ENCODE measurements at places on chromosomes 12 and 14.

GRCh38 chr12:121227294-121227693 lies 17.4 kb downstream of the P2RX4 start:
- DNase-seq: no peak

- DNase-seq: peak; percentile 1
Measured at GRCh38 chr12:81874166-81874565, 115.0 kb upstream of the PPFIA2 start.

GRCh38 chr14:95510804-95511203 lies 5.6 kb downstream of the SYNE3 start:
- DNase-seq: no peak

GRCh38 chr14:42222924-42223471 lies 616.3 kb downstream of the LRFN5 start:
- DNase-seq: no peak

DNA sequence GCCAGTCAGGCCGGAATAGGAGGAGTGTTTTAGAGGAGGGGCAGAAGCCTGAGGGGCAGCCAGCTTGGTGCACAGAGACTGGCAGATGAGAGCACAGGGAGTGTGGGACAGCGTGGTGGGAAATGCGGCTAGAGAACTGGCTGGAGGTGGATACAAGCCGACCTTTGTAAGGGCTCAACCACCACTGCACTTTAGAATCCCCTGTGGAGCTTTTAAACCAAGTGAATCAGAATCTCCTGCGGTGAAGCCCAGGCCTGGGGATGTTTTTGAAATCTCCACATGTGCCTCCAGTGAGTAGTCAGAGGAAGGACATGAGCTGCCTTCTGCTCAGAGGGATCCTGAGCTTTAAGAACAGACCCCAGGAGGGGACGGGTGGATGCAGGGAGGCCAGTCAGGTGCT lies 10.9 kb upstream of the PCED1B start:
- no peak for DNase-seq

DNA sequence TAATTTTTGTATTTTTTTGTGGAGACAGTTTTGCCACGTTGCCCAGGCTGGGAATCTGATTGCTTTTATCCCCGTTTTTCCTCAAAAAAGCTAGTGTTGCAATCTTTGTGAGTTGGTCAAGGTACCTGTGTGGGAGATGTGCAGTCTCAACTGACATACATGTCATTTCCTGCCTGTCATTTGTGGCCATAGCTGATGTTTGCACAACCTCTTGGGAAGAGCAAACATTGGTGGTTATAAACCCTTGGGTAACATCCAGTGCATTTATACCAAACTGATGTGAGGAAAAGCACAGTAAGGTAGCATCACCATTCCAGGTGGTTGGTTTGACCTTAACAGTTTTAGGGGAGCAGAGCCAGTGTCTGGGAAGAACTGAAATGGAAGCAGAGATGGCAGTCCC lies 54.7 kb downstream of the ATG14 start:
- DNase-seq: no peak

- no peak for DNase-seq
Measured at GRCh38 chr12:55929306-55929791, 1.6 kb upstream of the DGKA start.

GRCh38 chr12:62971769-62972525 lies 37.0 kb upstream of the PPM1H start:
- no peak for DNase-seq

DNA sequence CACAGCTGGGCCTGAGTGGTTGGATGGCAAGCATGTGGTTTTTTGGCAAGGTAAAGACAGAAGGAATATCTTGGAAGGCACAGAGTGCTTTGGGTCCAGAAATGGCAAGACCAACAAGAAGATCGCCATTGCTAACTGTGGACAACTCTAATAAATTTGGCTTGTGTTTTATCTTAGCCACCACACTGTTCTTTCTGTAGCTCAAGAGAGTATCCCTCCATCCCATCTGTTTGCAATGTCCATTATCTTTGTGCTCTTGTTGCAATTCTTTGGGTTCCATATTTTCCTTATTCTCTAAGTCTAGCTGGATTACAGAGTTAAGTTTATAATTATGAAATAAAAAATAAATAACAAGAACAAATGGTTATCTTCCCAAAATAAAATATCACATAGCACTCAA lies 6.7 kb upstream of the DAAM1 start:
- DNase-seq: no peak

Data from SK-N-SH (cell line).